Smooth muscle cell of the brain vasculature (primary cell): ENCODE measurements at places on chromosomes 1 and 21.

DNA sequence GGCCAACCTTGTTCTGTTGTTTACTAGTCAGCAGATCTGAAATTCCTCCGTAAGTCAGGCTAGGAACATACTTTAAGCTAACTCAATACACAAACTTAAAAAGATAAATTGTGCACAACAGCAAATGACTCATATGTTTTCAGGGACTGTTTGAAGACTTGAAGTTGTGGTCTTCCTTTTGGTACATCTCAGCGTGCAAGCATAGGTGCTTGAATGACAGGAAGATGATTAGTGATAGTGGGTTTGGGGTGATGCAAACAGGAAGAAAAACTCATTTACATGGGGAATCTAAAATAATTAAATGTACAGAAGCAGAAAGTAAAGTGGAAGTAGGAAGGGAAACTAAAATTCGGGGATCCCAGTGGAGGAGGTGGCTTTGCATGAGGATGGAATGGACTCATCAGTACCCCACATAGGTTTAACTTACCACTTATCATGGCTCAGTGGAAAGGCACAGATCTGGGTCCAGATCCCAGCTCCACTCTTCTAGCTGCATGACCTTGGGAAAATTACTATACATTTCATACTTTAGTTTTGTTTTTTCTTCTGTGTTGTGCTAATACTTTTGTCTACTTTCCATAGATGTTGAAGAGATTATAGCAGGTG is 122.3 kb downstream of the XCL2 start:
- DNase-seq: no peak

DNA sequence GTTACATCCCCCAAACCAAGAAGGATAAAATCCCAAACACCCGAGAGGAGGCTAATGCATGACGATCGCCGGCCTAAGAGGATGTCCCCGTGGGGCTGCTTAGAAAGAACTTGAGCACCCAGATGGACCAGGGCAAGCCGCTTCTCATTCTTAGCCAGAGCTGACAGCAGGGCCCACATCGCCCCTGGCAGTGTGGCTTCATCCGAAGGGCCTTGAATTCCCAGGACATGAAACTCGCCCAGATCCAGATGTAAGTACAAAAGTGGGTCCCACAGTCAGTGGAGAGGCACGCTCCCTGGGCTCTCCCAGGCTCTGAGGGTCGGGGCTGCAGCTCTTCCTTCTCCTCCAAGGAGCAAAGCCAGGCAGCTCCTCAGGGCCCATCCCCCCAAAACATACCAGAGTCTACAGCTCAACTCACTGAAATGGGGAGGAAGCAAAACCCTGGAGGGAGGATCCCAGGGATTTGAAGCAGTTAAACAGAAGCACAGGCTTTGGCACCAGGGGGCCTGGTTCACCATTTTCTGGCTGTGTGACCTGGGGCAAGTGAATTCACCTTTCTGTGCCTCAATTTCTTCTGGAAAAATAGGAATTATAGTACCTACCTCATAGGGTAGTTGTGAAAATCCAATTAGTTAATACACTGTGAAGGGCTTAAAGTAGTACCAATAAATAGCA is 85.6 kb downstream of the MAN1C1 start:
- DNase-seq: no peak

DNA sequence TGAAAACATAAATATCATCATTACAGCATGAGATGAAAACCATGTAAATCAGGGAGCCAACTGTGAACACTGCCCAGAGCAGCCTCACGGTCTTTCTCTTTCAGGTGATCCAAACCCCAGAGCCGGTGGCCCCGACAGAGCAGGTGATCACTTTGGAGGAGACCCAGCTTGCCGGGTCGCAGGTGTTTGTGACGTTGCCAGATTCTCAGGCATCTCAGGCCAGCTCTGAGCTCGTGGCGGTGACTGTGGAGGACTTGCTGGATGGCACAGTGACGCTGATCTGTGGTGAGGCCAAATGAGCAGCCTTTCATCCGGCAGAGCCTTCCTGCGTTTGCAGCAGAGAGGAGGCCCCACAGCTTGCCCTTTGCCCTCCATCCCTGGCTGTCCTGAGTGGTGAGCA is 37.2 kb upstream of the EPHA8 start:
- no peak for DNase-seq

GRCh38 chr1:164559342-164560051 is 513 bp downstream of the PBX1 start:
- no peak for DNase-seq

DNA sequence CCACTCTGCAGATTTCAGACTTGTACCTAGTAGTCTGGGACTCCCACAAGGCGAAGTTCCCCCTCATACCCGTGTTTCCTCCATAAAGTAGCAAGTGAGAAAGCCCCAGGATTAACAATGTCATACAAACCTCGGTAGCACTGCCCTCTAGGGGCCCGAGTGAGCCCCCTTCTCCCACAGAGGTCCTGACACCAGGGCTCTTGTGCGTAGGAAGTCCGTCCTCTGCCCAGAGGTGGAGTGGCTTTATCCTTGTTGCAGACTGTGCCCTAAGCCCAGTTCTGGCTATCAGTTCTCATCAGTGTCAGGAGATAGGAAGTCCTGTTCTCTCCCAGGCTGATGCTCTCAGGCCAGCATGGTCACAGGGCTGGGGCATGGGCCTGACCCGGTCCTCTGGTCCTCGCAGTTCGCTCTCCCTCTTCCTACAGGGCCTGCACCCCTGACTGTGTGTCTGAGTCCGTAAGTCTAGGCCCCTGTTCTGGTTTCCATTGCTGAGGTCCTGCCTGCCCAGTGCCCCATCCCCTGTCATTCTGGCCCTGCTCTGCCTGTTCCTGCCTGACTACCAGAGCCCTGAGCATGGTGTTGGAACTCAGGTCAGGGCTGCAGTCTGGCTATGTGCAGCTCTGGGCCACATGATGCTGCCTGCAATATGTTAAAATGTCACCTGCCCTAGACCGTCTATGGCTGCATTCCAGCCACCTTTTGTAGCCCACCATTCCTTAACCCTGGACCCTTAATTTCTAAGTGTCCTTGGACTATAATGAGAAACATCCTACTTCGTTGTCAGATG is 285.6 kb downstream of the ASTN1 start:
- no peak for DNase-seq

DNA sequence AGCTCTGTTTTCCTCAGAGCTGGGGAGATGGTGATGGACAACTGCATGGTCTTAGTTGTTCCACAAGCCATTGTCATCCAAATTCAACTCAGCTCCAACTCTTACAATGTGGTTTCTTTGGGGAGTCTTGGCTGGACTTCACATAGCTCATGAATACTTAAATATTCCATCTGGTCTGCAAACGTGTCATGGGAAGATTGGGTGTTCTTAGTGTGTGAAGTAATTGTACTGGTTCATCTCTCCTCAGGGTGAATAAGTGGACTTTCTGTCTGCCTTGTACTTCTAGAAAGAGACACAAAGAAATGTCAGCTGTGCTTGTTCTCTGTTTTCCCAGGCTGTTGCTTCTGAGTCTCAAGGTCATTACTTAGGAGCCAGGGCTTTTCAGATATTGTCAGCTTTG is 106.6 kb downstream of the VPS13D start:
- DNase-seq: no peak

DNA sequence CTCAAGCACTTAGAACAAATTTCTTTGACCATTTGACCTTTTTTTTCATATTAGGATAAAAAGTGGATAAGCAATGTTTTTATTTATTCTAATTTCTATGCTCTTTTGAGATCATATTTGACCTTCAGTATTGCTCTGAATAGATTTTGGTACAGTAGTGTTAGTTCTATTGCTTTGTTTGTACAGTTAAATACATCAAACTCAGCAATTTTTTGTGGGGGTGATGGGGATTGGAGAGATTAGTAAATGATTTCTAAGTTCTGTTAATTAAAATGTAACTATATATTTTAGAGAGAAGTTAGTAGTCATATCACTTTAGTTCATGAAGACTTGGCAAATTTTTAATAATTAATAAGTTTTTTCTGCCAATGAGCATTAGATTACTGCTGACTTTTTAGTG is 2.4 kb upstream of the GPR52 start:
- no peak for DNase-seq

DNA sequence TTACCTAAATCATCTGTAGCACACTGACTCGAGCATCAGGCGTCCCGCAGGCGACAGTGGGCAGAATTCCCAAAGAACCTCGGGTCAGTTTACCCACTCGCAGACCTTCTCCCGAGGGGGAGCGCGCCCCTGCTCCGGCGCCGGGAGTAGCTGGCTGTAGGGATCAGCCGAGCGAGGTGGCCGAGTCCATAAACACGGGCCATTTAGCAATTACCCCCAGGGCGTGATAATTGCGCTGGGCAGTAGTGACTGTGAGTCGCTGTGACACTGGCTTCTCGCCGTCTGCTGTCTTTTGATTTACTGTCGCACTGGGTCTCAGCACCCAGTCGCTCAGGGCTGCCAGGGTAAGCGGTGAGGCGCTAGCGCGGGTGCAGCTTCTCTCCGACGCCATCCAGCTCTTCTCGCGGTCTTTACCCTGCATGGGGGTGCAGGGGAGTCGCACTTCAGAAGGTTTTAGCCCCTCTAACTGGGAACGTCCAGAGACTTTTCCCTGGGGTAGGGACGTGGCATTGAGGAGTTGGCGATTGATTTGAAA is 16.2 kb downstream of the HLX start:
- no peak for DNase-seq

GRCh38 chr1:167910530-167910929 is 3.4 kb downstream of the ADCY10 start:
- DNase-seq: no peak

DNA sequence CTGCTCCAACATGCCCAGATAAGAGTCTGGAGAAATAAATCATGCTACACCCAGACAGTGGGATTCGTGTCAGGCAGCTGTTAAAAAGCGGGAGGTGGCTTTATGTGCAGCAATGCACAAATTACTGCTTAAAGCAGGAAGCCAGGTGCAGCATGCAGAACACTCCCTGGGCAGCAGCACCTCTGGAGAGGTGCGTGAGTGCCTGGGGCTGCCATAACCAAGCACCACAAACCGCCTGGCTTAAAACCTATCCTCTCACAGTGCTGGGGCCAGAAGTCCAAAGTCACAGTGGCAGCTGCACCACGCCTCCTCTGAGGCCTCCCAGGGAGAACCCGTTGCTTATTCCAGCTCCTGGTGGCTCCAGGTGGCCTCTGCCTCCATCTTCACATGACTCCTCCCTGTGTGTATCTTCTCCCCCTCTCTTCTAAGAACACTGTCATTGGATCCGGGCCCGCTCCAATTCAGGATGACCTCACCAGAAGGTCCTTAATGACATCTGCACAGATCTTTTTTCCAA is 115.6 kb downstream of the SIK1 start:
- DNase-seq: no peak

DNA sequence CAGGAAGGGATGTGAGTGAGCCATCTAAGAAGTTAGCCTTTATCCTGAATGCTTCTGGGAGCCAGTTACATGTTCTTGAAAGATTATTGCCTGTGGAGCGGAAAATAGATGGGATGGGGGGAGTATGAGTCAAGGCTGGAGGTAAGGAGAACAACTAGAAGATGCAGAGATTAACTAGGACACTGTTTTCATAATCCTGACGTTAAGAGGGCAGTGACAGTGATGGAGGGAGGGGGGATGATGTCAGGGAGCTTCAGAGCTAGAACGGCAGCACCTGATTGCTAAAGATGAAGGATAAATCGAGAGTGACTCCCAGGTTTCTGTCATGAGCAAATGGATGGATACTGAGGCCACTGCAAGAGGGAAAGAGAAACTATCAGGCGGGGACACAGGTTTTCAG is 10.0 kb upstream of the RCSD1 start:
- DNase-seq: no peak

DNA sequence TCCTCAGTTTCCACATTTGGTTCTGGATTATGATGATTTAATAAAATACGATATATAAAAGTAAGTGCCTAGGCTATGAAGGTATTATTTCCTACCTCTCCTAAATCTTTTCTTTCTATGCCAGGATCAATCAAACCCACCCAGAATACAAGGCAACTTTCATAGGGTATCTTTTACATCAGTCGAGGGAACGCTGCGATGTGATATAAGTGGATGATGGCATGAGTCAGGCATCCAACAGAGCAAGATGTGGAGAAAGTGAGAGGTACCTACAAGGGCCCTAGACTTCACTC is 781 bp downstream of the TTLL7 start:
- DNase-seq: no peak

DNA sequence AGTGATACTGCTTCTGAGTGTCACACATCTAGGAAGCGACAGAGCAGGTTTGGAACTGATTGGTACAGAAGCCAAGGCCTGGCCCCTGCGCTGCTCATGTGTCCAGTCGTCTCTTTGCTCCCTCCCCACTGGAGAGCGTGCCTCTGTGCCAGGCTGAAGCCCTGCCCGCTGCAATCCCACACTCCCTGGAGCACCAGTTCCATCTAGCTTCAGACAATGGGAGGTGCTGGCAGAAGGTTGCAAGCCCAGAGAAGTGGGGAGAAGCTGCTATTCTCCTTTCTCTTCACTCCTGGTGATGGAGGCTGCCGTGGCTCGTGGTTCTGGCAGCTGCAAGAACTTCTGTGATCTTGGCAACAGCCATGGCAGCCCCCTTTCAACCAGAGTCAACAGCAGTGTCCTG is 250.9 kb downstream of the MATN1 start:
- no peak for DNase-seq

GRCh38 chr1:15719381-15720120 is 16.5 kb upstream of the SLC25A34 start:
- DNase-seq: no peak

DNA sequence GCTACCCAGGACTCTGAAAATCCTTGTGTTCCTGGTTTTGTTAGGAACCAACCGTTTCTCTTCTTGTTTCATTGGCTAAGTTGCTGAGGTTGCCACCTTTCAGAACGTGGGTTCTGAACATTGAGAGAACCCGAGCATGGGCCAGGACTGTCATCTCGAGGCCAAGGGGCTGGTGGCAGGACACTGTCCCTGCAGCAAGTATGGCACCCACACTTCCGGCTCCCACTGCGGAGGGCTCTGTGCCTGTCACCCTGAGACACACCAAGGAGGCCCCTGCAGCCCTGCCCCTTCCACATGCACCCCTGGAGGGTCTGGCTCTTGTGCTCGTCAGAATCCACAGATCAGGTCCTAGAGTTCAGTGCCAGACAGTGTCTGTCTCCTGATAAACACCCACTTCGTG is 39.1 kb upstream of the LRRC3 start:
- no peak for DNase-seq

DNA sequence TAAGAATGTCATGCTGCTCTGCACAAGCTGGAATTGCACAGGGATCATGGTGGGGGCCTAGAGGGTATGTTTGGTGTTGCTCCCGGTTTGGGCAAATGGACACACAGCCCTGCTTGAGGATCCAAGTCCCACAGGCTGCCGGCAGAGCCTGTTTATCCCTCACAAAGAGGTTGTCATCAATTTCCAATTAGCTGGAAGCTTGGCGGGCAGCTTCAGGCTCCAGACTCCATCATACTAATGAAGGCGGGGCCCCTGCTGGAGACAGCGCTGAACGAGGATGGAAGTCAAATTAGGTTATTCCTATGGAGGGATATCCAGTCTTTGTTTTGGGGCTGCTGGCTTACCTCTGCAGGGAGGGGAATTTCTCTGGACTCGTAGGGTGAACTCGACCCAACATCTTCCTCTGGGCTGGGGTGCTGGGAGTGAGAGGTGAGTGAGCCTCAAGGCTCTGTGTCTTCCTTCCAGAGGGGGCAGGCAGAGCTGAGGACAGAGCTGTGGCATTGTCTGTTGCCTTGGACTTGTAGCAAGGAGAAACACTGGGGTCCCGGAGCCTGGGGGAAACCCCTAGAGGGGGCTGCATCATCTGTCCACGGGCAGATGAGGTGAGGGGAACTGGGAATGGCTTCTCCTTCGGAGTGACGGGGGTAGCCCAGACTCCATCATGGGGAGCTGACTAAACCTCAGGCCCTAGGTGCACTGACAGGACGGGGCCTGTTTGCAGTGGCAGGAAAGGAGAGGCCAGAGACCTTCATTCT is 24.9 kb upstream of the PARP1 start:
- no peak for DNase-seq

GRCh38 chr1:230120289-230120920 is 53.4 kb downstream of the GALNT2 start:
- DNase-seq: no peak
